ENCODE measurements at places on chromosomes 16 and 17.

DNA sequence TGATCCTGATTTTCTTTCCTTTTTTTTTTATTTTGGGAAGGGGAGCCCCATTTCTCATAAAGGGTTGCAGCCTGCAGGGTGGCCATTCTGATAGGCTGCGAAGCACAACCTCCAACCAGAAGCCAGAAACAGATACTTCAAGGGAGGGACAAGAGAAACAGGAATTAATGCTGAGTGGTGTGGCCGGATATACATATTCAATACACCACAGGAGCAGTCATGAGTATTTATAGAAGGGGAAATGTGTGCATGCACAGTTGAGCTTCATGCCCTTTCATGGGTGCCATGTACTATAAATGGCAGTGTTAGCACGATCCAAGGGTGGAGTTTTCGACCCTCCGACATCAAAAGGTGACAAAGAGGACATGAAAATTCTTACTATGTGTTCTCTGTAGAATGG lies 320.8 kb downstream of the CBLN1 start:
- DNase-seq = no peak

GRCh38 chr16:56897026-56897799 lies 32.2 kb downstream of the SLC12A3 start:
- no peak for DNase-seq

GRCh38 chr17:36942019-36942599 lies 4.8 kb downstream of the LHX1 start:
- no peak for DNase-seq

DNA sequence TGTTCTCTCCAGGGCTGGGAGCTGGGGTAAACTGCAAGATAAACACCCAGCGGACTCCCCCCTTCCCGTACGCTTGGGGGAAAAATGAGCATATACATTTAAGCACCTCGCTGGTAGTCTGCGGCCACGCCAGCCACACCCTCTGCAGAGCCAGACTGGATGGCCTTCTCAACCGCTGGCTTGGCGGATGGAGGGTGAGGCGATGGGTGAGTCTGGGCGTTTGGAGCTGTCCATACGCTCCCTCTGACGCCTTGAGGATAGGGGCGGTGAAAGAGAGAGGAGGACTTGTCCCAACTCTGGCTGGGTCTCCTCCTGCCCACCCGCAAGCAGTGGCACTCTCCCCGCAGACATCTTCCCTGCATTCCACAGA lies 1.0 kb downstream of the ITGA3 start:
- DNase-seq = no peak

DNA sequence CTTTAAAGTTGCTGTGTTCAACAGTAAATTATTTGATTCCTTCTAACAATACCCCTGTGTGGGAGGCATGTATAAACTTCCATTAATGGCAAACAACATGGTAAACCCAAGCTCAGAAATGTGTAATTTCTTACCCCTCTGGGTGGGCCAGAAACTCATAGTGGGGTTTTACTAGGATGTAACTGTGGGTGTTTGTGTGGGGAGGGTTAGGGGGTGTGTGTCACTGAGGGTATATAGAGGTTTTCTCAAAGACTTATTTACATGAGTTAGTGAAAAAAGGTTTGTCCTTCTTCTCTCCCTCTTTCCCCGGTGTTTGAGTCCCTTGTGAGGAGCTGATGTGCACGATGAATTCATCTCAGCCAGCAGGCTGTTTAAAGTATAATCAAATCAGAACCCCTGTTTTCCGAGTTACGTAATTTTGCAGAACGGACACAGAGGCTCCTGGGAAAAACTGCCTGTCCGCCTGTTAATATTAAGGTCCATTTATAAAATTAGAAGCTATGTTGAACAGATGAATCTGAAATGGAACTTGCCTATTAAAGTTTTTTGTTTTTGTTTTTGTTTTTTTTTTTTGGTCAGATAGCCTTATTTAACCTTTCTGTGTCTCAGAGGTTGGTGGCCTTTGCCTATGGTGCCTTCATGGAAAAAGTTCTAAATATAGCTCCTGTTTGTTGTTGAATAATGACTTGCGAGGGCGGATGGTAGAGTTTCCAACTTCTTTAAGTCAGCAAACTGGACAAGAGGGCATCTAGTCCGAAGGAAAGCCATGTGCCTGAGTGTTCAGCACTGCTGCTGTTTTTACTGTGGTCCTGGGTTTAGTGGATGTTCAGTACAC lies 73.3 kb downstream of the MSI2 start:
- no peak for DNase-seq

GRCh38 chr17:73228748-73229236 lies 32.9 kb downstream of the CPSF4L start:
- DNase-seq = peak; percentile 53
